ENCODE measurements at places on chromosomes 13 and 19. TPM values are rescaled to one million over a fixed set of nuclear protein-coding genes. Genes with fewer than 3 reads are reported as not detected.

Gene SLC25A41
- total RNA-seq = 0.98 TPM

Gene ALOX5AP
- 0.74 TPM for total RNA-seq

Gene GPR4
- total RNA-seq = 0.25 TPM

Gene IRGC
- total RNA-seq = not detected

Gene IL17D
- total RNA-seq = 9.1 TPM

Gene LIM2
- total RNA-seq = not detected

Gene DENND1C
- 0.25 TPM for total RNA-seq

Gene CABP5
- not detected for total RNA-seq

Gene KIR2DL3
- not detected for total RNA-seq

Gene GPC5
- 4.7 TPM for total RNA-seq

Gene ZNF471
- 17.0 TPM for total RNA-seq

Gene ZNF575
- total RNA-seq = 0.49 TPM

Gene HSH2D
- total RNA-seq = under 0.01 TPM

Gene LILRB3
- not detected for total RNA-seq

Gene C13orf46
- total RNA-seq = 0.25 TPM

Gene TMEM150B
- not detected for total RNA-seq

Gene KRI1
- 3.2 TPM for total RNA-seq

Gene PALM
- total RNA-seq = 84.1 TPM

Gene MED16
- 24.8 TPM for total RNA-seq

Gene UBE2L5
- not detected for total RNA-seq

Gene LIPE
- 6.9 TPM for total RNA-seq

Gene S1PR2
- 2.5 TPM for total RNA-seq

Gene ATP8A2
- total RNA-seq = 64.2 TPM

Gene CD79A
- total RNA-seq = not detected
